ENCODE measurements at places on chromosomes 4 and X.

- DNase-seq = no peak
Observed at GRCh38 chr4:1475277-1476139, 69.3 kb upstream of the NKX1-1 start.

DNA sequence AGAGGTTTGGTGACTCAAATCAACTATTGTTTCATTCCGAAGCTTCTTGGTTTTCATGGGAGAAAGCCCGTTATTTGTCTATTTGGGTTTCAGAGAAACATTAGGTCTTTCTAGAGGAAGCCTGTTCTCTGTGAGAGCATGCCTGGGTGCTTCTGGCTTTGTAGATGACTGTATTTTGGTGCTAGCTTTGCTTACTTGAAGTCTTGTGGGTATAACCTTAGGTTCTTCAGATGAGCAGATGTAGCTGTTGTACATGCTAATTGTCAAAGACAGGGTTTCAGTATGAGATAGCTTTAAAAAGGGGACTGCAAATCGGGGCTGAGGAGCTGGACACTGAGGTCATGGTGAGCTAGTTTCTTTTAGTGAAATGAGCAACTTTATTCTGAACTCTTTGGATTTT, 7.9 kb upstream of the STOX2 start:
- DNase-seq = no peak

DNA sequence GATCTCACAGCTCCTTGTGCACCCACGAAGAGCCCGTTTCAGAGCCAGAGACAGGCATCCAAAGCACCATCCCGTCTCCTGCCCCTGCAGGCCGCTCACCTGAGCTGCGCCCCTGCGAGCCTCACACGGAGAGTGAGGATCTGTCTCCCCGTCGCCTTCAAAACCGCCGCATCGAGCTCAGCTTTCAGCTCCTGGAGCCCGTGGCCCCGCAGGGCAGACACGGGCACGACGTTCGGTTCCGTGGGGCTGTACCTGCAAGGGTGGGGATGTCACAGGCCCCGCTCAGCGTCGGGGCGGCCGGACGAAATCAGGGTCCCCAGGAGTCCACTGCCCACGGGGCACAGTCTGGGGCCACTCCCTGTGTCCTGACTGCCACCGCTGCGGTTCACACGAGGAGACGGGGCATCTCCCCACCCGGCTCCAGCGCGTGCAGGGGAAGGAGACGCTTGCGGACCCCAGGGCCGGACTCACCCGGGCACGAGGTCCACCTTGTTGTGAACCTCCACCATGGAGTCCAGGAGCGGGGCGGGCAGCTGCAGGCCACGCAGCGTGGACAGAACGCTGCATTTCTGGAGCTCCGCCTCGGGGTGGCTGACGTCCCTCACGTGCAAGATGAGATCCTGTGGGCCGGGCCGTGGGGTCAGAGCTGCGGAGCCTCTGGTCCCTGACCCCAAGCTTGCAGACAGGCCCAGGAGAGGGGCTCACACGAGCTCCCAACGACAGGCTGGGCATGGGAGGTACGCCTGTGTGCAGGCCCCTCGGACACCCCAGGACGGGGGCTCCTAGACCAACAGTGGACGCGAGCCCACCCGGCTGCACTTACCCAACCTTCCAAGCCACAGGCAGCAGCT, 11.1 kb downstream of the GTPBP6 start:
- no peak for DNase-seq

DNA sequence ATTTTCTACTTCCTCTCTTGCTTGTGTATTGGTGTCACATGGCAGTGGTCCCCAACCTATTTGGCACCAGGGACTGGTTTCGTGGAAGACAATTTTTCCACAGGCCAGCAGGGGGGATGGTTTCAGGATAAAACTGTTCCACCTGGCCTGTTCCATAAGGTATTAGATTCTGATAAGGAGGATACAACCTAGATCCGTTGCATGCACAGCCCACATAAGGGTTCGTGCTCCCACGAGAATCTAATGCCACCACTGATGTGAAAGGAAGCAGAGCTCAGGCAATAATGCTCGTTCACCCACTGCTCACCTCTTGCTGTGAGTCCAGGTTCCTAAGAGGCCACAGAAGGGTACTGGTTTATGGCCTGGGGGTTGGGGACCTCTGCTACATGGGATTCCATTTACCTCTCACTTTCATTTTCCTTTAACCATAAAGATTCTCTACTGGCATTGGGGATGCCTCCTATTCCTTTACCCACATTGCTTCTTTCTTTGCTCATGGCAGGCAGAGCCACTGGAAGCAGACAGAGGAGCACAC, 38.1 kb downstream of the SEC31A start:
- no peak for DNase-seq

- DNase-seq = no peak
Observed at GRCh38 chr4:137707626-137708025, 175.3 kb upstream of the PCDH18 start.

GRCh38 chr4:186445040-186445439, 110.3 kb downstream of the MTNR1A start:
- no peak for DNase-seq

GRCh38 chrX:48919360-48919841, 577 bp upstream of the PIM2 start:
- no peak for DNase-seq

DNA sequence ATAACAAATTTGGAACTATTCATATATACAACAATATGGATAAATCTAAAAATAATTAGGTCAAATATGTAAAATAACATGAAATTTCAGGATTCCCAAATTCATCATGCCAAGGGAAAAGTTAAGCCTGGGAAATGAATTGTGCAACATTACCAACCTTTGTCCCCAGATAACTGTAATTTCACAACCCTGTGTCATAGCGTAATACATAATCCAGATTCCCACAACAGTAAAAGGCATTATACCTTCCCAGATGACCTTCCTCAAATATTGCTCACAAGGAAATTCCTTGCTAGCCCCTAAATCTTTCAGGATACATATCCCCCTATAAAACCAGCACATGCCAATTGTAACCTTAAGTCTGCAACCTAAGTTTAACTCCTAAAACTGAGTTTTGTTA, 32.9 kb upstream of the RAB40A start:
- DNase-seq = no peak

- DNase-seq = no peak
Observed at GRCh38 chr4:168565130-168565529, 68.3 kb downstream of the PALLD start.

- DNase-seq = no peak
Observed at GRCh38 chr4:183353557-183353956, 31.3 kb upstream of the CLDN24 start.

GRCh38 chr4:171590716-171591115, 222.5 kb upstream of the GALNTL6 start:
- DNase-seq = no peak

- DNase-seq = no peak
Observed at GRCh38 chr4:6563935-6564645, 10.9 kb upstream of the MAN2B2 start.

- no peak for DNase-seq
Observed at GRCh38 chr4:163911891-163912290, 417.4 kb downstream of the TMA16 start.

DNA sequence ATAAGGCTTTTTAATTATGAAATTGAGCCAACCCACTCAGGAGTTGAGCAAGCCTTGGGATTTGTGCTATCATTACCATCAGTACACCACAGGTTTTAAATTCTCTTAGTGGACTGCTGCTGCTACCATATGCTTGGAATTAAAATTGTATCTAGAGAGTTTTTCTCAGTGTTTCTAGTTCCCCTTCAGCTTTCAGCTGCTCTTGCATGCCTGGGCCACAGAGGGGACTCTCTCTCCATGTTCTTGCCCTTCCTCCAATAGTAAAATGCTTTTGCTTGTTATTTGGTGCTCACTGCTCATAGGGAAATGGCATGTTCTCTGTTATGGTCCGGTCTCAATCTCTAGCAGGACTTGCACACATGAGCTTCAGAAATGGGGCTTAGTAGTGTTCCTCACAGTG, 101.9 kb downstream of the IGSF1 start:
- no peak for DNase-seq

DNA sequence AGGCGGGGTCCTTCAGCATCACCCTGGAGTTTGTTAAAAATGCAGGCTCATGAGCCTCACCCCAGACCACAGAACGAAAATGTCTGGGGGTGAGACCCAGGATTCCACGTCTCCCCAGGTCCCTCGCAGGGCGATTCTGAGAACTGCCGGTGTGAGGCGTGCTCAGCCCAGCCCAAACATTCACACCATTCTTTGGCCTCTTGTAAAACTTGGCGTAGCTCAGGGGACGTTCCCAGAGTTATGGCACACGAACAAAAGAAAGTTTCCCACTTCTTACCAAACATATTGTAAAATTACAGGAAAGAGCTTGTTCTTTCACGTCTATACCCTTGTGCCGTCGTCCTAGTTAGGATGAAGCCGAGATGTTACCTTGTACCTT, 12.9 kb downstream of the CD99 start:
- no peak for DNase-seq

DNA sequence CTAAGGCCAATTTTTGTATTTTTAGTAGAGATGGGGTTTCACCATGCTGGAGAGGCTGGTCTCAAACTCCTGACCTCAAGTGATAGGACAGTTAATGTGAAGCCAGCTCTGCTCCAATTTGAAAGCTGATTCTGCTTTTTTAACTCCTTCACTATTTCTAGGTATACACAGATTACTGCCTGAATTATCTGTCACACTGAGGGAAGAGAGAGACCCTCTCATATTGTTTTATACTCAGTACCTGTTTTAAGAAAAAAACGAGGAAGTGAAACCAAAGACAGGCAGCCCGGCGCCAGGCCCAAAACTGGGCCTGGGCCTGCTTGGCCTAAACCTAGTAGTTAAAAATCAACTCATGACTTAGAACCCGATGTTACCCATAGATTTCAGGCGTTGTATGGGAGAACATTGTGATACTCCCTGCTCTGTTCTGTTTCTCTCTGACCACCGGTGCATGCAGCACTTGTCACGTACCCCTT, 1601.5 kb upstream of the PCDH10 start:
- DNase-seq = no peak

DNA sequence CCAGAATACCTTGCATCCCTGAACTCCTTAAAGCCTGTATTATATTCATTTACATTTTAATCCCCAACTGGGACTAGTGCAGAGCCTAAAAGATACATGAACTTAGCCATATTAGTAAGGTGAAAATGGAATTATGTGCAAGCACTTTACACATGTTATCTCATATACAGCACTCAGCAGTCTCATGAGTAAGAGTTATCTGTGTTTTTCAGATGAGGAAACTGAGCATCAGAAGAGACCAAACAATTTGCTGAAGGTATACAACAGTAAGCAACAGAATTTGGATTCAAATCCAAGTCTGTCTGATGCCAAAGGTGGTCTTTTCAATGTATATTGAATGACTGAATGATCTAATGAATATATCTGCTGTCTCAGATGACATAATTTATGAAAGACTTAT, 12.3 kb downstream of the ATP7A start:
- DNase-seq = no peak

DNA sequence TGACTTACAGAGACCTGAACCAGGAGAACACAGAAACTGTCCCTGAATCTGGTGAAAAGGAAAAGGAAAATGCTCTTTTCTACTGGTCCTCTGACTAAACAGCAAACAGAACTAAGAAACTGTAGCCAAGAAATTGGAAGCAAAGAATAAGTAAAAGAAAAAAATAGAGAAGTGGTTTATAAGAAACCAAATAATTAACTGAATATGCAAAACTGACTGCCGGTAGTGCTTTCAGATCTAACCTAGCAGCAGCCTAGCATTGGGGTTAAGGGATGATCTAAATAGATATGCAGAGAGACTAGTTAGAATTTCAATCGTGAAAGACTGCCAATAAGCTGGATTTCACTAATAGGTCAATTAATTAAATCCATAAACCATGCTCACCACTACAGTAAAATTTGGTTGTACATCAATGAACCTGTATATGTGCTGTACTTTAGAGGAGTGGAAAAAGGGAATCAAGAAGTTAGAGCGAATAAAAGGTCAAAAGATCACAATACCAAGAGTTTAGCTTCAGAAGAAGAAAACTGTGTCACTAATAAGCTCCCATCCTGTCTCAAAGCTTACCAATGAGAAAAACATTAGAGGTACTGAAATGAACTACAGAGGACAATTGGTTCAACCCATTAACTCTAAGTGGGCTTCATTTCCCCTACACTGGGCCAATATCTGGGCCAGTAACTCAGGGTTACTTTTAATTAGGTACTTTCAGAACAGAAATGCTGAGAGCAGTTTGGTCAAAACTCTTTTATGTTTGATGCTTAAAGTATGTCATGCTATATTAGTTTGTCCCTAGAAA, 53.6 kb downstream of the KLHL13 start:
- DNase-seq = no peak

- DNase-seq = no peak
Observed at GRCh38 chr4:84470204-84470785, 28.8 kb downstream of the NKX6-1 start.

- DNase-seq = no peak
Observed at GRCh38 chr4:138204507-138204906, 37.6 kb downstream of the SLC7A11 start.

DNA sequence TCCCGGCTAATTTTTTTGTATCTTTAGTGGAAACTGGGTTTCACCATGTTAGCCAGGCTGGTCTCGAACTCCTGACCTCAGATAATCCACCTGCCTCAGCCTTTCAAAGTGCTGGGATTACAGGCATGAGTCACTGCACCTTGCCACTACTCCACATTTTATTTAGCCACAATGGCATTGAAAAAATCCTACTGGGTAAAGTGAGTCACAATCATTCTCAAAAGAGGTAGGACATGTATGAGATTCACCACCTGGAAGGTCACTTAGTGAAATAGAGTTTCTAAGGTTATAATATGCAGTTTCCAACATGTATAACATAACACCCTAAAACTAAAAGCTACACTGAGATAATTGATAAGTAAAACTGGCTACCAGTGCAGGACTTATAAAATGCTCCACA, 159.2 kb downstream of the BTC start:
- DNase-seq = no peak

- no peak for DNase-seq
Observed at GRCh38 chr4:128684016-128684415, 125.5 kb upstream of the JADE1 start.

DNA sequence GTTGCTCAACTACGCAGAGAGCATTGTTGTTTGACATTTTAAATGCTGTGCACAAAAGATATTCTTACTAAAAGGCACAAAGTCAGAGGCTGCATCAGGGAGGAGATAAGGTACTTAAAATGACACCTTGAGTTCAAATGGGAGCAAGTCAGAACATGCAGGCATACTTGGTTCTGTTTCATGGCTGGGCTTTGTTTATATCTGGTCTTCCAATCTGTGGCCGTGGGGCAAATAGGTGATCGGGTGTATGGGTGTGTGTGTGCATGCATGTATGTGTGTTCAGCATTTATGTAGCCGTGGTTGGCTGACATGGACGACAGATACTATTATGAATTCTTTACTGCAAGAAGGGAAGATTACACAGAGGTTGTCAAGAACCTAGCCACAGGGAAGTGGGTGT, 106.1 kb downstream of the RASL11B start:
- no peak for DNase-seq

- no peak for DNase-seq
Observed at GRCh38 chrX:46673620-46674359, 85.1 kb downstream of the SLC9A7 start.

- no peak for DNase-seq
Observed at GRCh38 chr4:105453550-105454205, 20.2 kb downstream of the PPA2 start.

DNA sequence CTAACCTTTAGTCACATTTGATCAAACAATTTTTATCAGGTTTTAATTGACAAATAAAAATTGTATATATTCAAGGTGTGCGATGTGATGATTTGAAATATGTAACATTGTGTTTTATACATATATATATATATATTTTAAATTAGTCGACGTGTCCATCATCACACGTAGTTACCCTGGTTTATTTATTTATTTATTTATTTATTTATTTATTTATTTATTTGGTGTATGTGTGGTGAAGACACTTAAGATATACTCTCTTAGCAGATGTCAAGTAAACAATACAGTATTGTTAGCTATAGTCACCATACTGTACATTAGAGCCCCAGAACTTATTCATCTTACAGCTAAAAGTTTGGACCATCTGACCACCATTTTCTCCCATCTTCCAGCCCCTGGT, 224.9 kb upstream of the HHIP start:
- no peak for DNase-seq
